ENCODE measurements at places on chromosomes 6 and 20.

DNA sequence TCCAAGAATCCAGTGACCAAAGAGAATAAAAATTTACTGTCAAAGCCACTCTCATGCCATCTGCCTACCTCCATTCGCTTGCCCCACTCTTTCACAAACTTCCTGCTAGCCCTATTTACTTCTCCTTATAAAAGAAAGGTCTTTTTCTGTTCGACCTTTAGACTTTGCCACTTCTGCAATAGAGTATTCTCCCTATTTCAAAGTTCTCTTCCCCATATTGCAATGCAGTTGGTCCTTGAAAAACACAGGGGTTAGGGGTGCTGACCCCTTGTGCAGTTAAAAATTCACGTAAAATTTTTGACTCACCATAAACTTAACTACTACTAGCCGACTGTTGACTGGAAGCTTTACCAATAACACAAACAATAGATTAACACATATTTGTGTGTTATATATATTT is 15.0 kb downstream of the CCN2 start:
- DNase-seq: no peak

DNA sequence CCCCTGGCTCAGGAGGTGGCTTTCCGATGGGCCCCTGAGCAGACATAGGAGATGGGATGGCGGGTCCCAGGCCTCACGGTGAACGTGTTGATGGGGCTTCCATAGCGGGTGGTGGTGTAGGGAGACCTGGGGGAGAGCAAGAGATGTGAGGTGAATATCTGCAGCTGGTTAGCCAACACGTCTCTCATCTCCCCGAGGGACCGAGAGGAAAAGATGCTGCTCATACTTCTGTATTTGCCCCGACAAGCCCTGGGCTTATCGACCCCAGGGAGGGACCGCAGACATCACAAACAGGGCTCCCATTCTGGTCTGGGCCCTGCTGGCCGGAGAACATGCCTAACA is 38.7 kb downstream of the C6orf132 start:
- DNase-seq: no peak

GRCh38 chr6:149938571-149939355 is 3.1 kb upstream of the ULBP2 start:
- no peak for DNase-seq

- DNase-seq: no peak
Measured at GRCh38 chr6:170463101-170463721, 89.9 kb downstream of the PSMB1 start.

GRCh38 chr6:105077596-105078385 is 102.0 kb downstream of the POPDC3 start:
- DNase-seq: peak; percentile 6

GRCh38 chr6:44787254-44787834 is 399.8 kb downstream of the CDC5L start:
- no peak for DNase-seq

DNA sequence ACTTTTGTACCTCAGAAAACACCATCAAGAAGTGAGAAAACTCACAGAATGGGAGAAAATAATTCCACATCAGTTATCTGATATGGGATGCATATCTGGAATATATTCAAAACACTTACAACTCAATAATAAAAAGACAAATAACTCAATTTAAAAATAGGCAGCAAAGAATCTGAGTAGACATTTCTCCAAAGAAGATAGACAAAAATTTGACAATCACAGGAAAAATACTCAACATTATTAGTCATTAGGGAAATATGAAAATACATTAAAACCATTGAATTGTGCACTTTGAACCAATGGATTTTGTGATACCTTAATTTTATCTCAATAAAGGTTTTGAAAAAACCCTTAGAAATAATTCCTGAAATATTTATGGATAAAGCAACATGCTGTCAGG is 36.9 kb upstream of the STMND1 start:
- DNase-seq: no peak

- DNase-seq: no peak
Measured at GRCh38 chr6:151400473-151400872, 9.1 kb upstream of the ZBTB2 start.

DNA sequence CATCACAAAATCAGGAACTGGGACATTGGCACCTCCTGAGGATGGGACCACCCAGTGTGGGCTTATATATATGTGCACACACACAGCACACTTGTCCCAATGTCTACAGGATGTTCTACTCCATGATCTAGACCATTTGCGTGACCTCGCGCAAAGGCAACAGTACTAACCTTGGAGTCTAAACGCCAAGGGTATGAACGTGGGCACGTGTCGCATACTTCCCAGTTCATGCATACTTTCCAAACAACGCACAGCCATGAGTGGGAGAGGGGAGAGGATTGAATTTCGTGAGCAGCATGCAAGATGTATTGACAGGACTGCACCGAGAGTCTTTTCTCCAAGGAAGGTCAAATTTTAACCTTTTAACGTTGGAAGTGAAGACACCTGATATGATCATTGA is 214.2 kb upstream of the QKI start:
- no peak for DNase-seq

- DNase-seq: no peak
Measured at GRCh38 chr20:58194175-58194791, 34.2 kb downstream of the ANKRD60 start.

DNA sequence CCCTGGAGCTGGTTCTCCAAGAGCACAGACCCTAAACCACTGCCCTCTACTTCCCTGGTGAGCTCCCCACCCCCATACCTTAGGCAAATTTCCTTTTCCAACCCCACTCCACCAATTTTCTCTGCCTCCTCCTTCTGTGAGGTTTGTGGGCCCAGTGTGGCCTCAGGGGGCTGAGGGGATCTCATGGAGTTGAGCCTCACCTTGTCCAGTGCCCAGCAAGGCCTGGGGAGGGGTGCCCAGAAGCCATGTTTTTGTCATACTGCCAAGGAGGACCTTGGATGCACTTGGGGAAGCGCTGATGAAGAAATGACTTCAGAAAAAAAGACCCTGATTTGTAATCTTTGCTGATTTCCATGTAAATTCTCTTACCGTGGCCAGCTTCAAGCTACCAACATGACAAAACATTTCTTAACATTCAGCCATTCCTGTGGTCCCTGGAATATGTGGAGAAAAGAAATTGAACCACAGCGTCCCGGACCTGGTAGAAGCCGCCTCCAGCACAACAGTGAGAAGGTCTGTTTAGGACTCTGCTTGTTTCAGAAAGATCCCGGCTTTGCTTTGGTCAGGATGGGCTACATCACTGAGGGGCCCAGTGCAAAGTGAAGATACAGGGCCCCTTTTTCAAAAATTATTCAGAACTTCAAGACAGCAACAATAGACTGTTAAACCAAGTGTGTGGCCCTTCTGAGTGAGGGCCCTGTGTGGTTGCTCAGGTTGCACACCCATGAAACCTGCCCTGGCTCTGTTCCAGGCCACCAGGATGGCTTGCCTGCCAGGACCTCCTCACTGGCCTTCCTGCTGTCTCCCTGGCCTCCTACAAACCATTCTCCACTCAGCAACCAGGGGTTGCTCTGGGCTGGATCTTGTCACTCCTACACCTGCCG is 52.5 kb downstream of the CHMP4B start:
- no peak for DNase-seq

DNA sequence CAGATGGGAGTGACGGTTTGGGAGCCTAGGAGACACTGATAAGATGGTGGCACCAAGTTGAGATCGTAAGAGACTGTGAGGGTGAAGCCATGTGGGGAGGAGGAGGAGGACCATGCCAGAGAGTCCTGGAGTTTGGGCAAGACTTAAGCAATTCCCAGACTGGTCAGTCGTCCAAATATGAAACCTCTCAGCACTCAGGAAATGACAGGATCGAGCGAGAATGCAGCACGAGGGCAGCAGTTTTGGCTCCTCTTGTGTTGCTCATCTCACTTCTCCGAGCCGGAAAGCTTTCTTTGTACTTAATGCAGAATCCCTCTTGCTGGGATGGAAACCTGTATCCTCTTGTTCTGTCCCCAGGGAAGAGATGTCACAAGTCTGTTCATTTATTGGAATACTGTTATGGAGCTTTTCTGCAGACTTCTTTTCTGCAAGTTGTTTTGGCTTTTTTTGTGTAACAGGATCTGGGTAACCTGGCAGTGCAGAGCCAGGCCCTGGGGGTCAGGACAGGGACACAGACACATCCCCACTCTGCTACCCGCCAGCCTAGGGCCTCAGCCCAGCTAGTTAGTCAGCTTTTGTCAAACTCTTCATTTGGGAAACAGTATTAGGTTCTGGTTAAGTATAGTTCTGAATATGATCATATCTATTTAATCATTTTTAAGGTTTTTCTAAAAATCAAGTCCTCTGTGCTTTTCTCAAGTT is 34.3 kb downstream of the FNDC1 start:
- peak; percentile 69 for DNase-seq

- DNase-seq: no peak
Measured at GRCh38 chr6:6315660-6316059, 4.8 kb downstream of the F13A1 start.

DNA sequence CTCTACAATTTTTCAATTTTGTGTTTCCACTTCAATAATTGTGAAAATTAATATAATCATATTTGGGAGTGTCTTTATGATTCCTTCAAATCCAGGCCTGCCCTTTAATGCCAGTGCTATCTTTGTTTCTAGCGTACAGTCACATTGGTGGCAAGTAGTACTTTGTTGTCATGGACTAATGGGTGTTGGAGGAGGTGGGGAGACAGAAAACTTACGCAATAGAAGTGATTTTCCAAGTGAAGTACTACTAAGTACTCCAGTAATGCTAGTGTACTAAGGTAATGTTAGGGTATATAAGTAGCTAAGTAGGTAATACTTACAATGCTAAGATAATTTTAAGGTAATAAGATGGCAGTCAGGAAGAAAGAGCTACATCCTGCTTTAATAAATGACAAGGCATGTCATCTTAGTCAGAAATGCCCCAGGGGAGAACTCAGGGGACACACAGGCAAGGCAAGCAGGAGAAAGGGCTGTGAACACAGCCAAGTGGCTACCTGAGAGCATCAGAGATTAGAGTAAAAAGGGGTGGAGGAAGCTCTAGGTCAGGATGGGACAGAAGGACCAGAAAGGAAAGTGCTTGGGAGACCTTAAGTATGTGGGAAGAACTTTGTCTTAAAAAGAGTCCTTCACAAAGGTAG is 217.2 kb upstream of the PRDM1 start:
- no peak for DNase-seq

- DNase-seq: peak; percentile 20
Measured at GRCh38 chr20:10965936-10966470, 292.2 kb upstream of the JAG1 start.

GRCh38 chr6:93318121-93318520 is 101.2 kb downstream of the EPHA7 start:
- DNase-seq: no peak

- DNase-seq: no peak
Measured at GRCh38 chr6:167420177-167420576, 95.3 kb downstream of the TTLL2 start.

DNA sequence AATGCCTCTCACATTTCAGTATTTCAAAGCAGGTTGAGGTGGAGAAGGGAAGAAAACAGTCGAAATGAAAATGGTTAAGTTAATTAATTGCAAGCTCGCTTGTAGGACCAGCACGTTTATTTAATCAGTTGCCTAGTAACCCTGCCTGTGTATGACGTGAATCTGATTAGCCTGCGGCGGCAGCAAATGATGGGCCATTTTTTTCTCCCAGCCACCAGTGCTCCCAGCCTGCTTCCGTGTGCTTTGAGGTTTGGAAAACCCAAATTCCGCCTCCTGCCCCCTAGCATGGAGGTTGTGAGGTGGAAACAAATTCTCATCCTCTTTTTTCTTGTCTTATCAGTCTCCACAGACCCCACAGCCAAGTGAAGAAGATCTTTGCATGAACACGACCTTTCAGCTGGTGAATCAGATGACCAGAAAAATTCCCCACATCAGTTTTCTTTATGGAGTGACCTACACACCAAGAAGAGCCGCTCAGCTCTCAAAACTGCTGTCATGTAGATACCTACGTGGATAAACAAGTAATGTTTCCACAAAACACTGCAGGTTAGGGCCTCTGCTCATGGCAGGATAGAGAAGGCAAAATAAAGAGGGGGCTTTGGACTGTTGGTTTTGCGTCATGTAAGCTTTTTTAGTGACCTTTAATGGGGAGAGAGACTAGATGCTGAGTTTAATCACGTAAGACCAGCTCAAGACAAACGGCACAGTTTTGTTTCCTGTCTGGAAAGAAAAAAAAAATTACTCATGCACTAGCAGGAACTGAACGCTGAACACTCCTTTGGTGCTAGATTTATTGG is 572.9 kb upstream of the NOX3 start:
- DNase-seq: no peak

DNA sequence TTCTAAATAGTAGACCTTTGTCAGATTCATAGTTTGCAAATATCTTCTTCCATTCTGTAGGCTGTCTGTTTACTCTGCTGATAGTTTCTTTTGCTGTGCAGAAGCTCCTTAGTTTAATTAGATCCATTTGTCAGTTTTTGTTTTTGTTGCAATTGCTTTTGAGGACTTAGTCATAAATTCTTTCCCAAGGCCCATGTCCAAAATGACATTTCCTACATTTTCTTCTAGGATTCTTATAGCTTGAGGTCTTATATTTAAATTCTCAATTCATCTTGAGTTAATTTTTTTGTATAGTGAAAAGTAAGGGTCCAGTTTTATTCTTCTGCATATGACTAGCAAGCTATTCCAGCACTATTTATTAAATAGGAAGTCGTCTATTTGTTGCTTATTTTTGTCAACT is 287.0 kb downstream of the PACRG start:
- no peak for DNase-seq

DNA sequence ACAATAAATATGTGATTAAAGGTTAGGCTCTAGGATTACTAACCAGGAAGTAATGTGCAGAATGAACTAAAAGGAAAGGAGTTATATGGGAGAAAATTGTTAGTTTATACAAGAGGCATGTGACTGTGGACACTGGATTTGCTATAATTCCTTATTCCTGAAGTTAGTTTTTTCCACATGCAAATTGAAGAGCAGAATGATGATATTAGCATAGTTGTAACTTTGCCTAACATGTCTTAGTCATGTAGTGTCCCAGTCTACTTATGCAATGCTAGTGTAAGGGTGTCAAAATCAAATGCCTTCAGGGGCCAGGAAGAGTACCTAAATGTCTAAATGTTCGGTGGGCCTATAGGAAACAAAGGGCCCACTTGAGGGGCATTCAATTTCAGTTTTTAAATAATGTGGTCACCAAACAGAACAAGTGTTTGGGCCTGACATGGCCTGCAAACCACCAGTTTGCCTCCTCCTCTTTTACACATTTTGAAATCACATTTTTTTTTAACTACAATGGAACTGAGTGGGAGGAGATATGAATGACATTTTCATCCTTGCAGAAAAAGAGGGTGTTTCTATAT is 28.0 kb upstream of the CEP85L start:
- DNase-seq: no peak

GRCh38 chr6:90290811-90291420 is 5.7 kb downstream of the BACH2 start:
- DNase-seq: no peak

DNA sequence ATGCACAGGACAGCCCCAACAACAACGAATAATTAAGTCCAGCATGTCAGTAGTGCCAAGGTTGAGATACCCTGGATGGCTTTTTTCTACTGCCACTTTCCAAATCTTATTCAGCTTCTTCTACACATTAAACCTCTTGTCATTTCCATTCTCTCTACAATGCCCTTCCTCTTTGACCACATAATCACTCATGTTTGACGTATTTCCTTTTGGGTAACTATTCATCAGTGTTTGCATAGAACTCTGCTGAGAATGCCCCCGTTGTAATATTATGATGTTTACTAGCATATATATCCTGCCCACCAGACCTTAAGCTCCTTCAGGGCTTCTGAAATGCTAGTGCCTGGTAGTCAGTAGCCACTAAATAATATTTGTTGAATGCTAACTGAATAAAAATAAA is 515.3 kb upstream of the RNF217 start:
- DNase-seq: no peak

- no peak for DNase-seq
Measured at GRCh38 chr6:112086744-112087135, 542 bp downstream of the TUBE1 start.
